Omental fat pad (tissue), 4 donors: ENCODE measurements at places on chromosomes 16 and 17.

DNA sequence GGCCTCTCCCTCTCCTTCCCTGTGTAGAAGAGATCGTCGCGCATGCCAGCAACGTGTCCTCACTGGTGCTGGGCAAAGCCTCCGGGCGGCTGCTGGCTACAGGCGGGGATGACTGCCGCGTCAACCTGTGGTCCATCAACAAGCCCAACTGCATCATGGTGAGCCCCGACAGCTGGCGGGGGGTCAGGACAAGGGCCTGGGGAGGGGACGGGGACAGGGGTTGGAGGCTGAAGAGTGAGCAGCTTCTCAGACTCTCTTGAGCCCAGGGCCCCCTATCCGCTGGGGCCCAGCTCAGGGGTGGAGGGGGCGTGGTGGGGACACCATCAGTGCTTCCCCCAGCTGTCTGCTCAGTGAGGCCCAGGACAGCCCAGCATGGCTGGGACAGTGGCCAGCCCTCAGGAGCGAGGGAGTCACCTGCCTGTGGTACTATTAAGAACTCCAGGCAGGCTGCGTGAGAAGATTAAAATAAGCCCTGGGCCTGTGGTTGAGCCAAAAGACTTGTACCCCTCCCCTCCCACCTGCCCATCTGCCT lies 6.2 kb downstream of the KATNB1 start:
- DNase-seq: no peak

GRCh38 chr16:56294579-56294978 lies 103.3 kb downstream of the GNAO1 start:
- no peak for DNase-seq

GRCh38 chr17:73227944-73228343 lies 33.7 kb downstream of the CPSF4L start:
- DNase-seq: no peak

GRCh38 chr16:1069154-1069553 lies 3.4 kb upstream of the SSTR5 start:
- no peak for DNase-seq

DNA sequence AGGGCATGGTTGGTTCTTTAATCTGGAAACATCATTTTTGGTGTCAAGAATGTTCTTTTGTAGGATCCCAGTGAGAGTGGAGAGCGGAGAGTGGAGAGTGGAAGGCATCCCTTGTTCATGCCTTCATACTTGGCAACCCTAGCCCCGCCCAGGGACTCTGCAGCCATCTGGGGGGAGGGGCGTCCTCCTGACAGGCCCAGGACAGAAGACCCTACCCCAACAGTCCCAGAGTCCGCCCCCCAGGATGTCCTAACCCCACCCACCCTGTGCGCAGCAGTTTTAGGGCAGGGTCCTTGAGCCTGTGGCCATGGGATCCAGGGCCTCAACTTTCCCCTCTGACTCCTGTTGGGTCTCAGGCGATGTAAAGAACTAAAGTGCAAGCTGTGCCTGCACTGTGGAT lies 4.5 kb downstream of the SLC26A11 start:
- no peak for DNase-seq

- no peak for DNase-seq
Measured at GRCh38 chr16:19382084-19382801, 35.4 kb upstream of the TMC5 start.

DNA sequence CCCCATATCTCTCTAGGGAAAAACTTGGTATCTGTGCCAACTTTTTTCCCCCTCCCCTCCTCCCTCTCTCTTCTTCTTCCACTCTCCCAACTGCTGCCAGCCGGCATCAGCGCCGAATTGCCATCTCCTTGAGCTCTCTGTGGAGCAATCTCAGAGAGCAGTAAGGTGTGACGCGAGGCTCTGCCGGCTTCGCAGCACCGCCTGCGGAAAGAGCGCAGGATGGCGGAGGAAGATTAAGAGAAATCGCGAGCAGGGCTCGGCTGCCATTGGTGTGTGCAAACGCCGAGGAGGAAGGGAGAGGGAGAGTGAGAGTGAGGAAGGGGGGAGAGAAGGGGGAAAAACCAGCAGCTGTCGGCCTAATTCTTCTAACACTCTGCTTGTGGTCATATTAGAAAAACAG lies 44.2 kb downstream of the NEUROD2 start:
- DNase-seq: no peak

GRCh38 chr17:72465191-72466024 lies 344.6 kb downstream of the SOX9 start:
- DNase-seq: no peak

DNA sequence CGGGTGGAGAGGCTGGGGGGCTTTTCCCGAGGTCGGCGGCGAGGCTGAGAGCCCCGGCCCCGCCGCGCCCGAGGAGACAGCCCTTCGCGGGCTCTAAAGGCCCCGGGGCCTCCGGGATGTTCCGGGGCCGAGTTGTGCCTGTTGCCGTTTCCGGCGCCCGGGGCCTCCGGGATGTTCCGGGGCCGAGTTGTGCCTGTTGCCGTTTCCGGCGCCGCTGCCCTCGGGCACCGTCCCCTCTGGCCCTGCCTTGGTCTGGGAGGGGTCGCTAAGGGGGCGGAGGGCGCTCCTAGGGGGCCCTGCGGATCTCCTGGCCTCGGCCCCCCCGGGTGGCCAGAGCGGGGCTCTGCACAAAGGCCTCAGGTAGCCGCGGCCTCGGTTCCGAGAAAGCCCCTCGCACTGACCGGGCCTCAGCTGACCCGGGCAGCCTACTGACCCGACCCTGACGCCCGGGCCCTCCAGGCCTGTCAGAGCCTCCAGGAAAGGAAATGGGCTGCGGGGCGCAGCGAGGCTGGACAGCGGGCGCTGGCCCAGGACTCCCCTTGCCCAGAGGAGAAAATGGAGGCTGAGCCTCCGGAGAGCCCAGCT lies 24.2 kb downstream of the ACTG1 start:
- DNase-seq: no peak

- no peak for DNase-seq
Measured at GRCh38 chr17:14903854-14904253, 361.3 kb downstream of the PMP22 start.

GRCh38 chr17:38743556-38744171 lies 4.5 kb downstream of the PCGF2 start:
- no peak for DNase-seq

- no peak for DNase-seq
Measured at GRCh38 chr17:4796552-4796920, 572 bp downstream of the PSMB6 start.

DNA sequence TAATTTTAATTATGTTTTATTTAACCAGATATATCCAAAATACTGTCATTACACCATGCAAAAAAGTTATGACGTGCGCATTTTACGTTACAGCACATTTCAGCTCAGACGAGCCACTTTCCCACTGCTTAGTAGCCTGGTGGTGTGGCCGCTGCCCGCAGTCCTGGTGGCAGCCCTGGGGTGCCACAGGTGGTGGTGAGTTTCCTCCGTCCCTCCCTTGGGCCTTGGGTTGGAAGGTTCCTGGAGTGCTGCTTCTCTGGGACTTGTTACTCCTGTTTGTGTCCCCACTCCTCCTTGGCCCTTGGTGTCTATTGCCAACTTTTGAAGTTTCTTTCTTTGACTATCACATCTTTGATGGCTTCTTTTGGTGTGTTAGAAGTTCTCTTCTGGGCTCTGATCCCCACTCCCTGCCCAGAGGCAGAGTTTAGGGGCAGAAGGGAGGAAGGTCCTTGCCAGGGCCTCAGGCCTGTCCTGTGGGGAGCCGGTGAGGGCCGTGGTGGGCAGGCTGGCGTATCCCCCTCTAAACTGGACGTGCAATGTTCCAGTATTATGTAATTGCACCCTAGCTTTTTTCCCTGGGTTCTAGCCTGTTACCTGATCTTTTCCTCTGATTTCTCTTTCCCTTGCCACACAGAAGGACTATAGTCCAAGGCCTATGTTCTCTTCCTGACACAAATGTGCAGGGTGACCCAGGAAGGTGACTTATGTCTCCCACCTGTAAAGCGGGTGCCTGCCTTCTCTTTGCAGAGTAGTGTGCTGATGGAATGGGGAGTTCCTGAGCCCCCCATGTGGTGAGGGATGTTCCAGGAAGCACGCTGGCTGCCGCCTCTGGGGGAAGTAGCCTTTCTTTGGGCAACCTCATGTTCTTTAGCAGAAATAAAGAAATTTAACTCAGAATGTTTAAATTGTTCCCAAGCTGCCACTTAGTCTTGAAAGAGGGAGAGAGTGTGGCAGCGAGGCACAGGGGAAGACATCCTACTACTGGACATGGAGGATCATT lies 8.4 kb downstream of the MPRIP start:
- DNase-seq: no peak

- DNase-seq: no peak
Measured at GRCh38 chr16:9259914-9260608, 168.6 kb downstream of the HAPSTR1 start.

DNA sequence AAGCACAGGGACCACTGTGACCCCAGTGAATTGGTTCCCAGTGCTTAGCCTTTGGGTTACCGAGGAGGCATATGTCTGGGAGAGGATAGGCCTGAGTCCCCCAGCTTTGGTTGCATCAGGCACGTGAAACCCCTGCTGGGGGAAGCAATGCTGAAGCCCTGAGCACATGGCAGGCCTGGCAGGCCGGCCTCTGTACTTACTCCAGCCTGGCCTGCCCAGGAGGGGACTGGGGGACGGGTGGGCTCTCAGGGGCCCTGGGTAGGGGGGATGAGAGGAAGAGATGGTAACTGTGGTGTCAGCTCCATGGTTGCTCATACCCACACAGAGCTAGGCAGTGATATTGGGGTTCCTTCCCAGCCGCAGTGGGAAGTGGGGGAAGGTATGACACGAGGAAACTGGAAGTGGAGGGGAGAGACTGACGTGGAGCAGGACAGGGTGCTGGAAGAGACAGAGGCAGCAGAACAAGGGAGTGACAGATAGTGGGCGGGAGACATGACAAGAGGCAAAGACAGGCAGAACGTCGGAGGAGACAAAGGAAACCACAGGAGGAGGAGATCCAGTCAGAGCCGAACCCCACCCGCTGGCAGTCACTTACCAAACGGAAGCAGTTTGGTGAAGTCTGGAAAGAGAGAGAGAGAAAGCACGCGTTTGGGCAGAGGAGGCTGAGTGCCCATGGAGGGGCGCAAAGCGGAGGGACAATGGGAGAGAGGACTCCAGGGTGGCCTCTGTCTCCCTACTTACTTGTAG lies 9.1 kb downstream of the TMEM208 start:
- no peak for DNase-seq

GRCh38 chr16:17369421-17370222 lies 101.1 kb downstream of the XYLT1 start:
- no peak for DNase-seq

DNA sequence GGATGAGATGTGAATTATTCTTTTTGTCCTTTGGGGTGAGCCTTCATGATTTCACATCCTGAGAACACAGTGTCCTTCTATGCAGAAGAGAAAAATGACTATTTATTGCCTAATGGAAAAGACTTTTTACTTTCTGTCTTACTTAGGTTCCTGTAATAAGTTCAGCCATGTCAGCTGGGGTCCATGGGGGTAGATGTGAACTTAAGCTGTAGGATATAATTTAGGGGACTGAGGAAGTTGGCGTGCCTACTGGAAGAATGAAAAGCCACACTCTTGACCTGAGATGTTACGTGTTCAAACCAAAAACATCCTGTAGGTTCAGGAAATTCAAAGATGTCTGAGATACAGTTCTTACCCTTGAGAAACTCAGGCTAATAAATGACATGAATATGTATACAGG lies 660.5 kb downstream of the TOX3 start:
- no peak for DNase-seq

- DNase-seq: no peak
Measured at GRCh38 chr17:73727941-73728340, 83.7 kb upstream of the SDK2 start.

GRCh38 chr16:64751906-64752305 lies 370.0 kb downstream of the CDH11 start:
- DNase-seq: no peak

GRCh38 chr16:88651989-88652761 lies 1.3 kb upstream of the CYBA start:
- no peak for DNase-seq

DNA sequence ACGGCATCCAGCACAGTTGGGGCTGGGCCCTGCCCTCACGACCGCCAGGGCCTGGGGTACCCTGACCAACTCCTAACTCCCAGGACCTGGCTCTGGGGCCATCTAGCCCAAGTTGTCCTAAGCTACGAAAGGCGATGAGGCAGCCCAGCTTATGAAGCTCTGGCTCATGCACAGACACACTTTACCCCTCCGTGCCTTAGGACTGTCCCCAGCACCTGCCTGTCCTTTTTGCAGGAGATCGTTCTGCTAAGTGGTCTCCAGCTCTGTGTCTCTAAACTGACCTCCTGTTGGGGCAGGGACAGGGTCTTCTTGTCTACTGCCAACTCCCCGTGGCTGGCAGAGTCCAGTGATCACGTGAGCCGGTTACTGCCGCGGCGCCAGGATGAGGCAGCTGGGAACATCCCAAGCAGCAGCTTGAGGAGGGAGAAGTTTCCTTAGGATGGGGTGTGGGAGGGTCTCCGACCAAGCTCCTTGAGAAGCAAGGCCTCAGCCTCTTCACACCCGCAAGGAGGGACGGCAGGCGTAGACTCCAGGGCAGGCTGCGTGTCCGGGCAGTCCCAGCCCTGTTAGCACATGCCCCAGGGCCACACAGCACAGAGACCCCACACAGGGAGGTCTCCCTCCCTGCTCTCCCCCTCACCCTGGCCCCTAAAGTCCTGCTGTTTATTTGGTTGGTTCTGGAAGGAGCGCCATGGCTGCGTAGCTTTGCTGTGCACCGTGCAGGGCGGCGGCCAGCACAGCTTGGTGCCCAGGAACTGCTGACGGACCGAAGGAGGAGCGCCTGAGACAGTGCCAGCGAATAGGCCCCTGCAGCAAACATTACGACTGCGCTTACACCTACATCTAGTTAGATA lies 16.4 kb upstream of the METRNL start:
- DNase-seq: peak; percentile 18

DNA sequence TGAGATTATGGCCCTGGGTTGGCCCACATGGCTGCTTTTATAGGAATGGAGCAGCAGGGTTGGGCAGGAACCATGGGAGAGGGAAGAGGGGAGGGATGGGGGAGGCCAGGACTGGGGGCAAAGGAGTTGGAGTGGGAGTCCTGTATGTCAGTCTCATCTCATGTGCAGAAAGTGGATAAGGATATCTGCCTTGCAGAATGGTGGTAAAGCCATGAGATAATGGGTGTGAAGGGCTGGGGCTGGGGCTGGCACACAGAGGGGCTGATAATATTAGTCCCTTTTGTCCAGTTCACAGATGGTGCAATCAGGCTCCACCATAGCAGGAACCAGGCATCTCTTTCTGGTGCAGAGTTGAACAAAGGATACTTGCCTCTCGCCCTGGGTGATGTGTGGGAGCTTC lies 101.3 kb downstream of the MRM1 start:
- no peak for DNase-seq

DNA sequence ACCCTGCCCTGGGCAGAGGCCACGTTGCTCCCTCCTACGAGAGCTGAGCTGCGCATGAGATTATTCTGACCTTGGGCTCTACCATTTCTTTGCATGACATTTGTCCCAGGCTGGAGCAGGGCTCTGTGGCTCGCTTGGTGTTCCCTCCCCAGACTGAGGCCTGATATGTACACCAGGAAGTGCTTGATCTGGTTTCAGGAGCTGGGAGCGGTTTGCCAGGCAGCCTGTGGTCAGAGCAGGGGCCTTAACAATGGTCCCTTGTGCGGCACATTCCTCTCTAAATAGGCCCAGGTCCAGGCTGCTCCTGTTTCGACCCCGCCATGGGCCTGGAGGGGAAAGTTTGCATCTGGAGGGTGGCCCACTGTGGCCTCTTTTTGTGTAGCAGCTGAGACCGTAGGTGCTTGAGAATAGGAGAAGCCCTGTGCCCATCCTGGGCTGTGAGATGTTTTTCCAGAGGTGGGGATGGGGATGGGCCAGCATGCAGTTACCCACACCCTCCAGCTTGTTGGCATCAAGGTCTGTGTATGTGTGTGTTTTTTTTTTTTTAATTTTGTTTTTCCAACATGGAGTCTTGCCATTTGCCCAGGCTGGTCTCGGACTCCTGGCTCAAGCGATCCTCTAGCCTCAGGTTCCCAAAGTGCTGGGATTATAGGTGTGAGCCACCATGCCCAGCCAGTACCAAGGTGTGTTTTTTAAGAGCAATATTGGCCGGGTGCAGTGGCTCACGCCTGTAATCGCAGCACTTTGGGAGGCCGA lies 253.9 kb downstream of the SEC14L1 start:
- DNase-seq: no peak
